ENCODE measurements at places on chromosomes 11 and 22.

GRCh38 chr22:45496451-45496941 lies 6.2 kb upstream of the FBLN1 start:
- peaks cover 72% of the 10 kb centered on the region for H3K27me3 ChIP-seq
- H3K36me3 ChIP-seq = peaks cover 2% of the 10 kb centered on the region
- H3K4me1 ChIP-seq = peaks cover 2% of the 10 kb centered on the region
- H3K27ac ChIP-seq = no peak overlapping the region
- no peak for DNase-seq
- no peak overlapping the region for H3K4me3 ChIP-seq

- no peak overlapping the region for H3K27ac ChIP-seq
- H3K4me3 ChIP-seq = no peak overlapping the region
- peaks cover 19% of the 10 kb centered on the region for H3K27me3 ChIP-seq
- DNase-seq = no peak
These were observed 258.9 kb upstream of the ARHGAP20 start for GRCh38 chr11:110971140-110971539.

GRCh38 chr11:65424205-65425104 lies 1.9 kb downstream of the NEAT1 start:
- peak overlapping the region; percentile 100 for H3K27ac ChIP-seq
- peak overlapping the region; percentile 100 for H3K4me3 ChIP-seq
- peaks cover 25% of the 10 kb centered on the region for H3K36me3 ChIP-seq
- no peaks in the 10 kb centered on the region for H3K27me3 ChIP-seq
- peaks cover 69% of the 10 kb centered on the region for H3K4me1 ChIP-seq
- DNase-seq = no peak

DNA sequence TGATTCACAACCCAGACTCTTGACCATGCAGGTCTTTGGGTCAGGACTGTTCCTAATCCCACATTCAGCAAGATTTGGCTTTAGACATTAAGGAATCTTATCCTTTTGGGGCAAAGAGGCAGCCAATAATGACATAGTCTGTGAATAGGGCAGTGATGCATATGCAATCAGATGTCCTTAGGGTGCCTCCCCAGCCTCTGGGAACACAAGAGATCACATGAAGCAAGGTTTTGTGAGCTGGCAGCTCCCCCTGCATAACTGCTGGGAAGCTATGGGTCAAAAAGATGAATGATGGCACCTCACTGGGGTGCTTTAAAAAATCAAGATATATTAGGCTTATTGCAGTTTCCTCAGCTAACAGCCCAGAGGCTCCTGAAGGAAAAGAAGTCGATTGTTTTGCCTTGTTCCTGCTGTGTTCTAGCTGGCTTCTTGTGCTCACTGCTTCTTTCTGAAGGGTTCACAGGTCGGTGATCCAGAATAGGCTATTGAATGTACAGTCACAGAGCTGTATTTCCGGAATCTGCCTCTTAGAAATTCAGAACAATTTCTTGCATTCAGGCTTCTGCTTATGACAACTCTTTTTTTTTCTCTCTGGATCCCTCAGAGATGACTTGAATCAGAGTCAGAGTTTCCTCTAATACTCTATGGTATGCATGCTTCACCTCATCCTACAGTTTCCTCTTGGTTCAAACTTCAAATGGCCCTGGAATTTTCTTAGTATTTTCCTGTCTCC lies 31.7 kb downstream of the INSC start:
- DNase-seq = no peak
- H3K36me3 ChIP-seq = no peaks in the 10 kb centered on the region
- H3K4me1 ChIP-seq = peaks cover 8% of the 10 kb centered on the region
- peaks cover 19% of the 10 kb centered on the region for H3K27me3 ChIP-seq

- H3K27ac ChIP-seq = no peak overlapping the region
- H3K4me3 ChIP-seq = no peak overlapping the region
- H3K36me3 ChIP-seq = peaks cover 6% of the 10 kb centered on the region
- H3K4me1 ChIP-seq = no peaks in the 10 kb centered on the region
These were observed 12.3 kb upstream of the ASRGL1 start for GRCh38 chr11:62324731-62325556.

DNA sequence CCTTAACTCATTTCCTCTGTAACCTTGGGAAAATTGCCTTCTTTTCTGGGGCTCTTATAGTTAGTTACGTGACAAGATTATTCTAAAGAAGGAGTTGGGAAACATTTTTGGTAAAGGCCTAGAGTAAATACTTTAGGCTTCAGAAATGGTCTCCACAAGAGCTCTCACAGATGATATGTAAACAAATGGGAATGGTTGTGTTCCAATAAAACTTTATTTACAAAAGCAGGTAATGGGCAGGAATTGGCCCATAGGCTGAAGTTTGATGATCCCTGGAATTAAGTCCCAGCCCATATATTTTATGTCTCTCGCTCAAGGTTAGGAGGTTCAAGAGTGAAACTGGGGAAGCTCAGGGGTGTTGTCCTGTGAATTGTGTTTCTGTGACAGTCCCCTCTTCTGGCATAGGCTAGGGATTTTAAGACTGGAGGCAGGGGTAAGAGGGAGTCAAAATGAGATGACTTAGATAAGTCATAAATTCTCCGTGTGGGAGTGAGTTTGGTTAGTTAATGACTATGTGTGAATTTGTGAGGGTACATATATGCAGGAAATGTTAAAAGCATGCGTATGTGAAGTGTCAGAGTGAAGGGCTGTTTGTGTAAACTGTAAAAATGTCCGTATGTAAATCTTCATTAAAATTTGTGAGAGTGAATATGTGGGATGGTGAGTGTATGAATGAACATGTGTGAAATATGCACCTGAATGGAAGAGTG lies 7.4 kb upstream of the OR52B4 start:
- H3K4me3 ChIP-seq = no peak overlapping the region
- no peaks in the 10 kb centered on the region for H3K4me1 ChIP-seq
- H3K27ac ChIP-seq = no peak overlapping the region
- H3K27me3 ChIP-seq = no peaks in the 10 kb centered on the region
- H3K36me3 ChIP-seq = peaks cover 2% of the 10 kb centered on the region
- DNase-seq = no peak

GRCh38 chr11:57899378-57899777 lies 124.3 kb upstream of the OR9Q1 start:
- peaks cover 53% of the 10 kb centered on the region for H3K27me3 ChIP-seq
- H3K4me1 ChIP-seq = peaks cover 2% of the 10 kb centered on the region
- DNase-seq = no peak
- no peak overlapping the region for H3K27ac ChIP-seq
- H3K4me3 ChIP-seq = no peak overlapping the region

GRCh38 chr11:43315966-43316365 lies 4.2 kb downstream of the API5 start:
- H3K36me3 ChIP-seq = no peaks in the 10 kb centered on the region
- H3K4me1 ChIP-seq = peaks cover 41% of the 10 kb centered on the region
- peak overlapping the region; percentile 67 for H3K27ac ChIP-seq

- no peak overlapping the region for H3K27ac ChIP-seq
- DNase-seq = no peak
- no peaks in the 10 kb centered on the region for H3K4me1 ChIP-seq
These were observed 39.1 kb downstream of the SPON1 start for GRCh38 chr11:14001597-14001996.

GRCh38 chr11:40235841-40236240 lies 1223.6 kb downstream of the LRRC4C start:
- no peak for DNase-seq
- H3K27me3 ChIP-seq = no peaks in the 10 kb centered on the region
- H3K27ac ChIP-seq = no peak overlapping the region
- no peaks in the 10 kb centered on the region for H3K4me1 ChIP-seq

GRCh38 chr11:50182486-50182885 lies 149.8 kb downstream of the OR4C45 start:
- no peaks in the 10 kb centered on the region for H3K36me3 ChIP-seq
- H3K4me1 ChIP-seq = no peaks in the 10 kb centered on the region
- no peak overlapping the region for H3K27ac ChIP-seq
- H3K4me3 ChIP-seq = no peak overlapping the region
- DNase-seq = no peak

DNA sequence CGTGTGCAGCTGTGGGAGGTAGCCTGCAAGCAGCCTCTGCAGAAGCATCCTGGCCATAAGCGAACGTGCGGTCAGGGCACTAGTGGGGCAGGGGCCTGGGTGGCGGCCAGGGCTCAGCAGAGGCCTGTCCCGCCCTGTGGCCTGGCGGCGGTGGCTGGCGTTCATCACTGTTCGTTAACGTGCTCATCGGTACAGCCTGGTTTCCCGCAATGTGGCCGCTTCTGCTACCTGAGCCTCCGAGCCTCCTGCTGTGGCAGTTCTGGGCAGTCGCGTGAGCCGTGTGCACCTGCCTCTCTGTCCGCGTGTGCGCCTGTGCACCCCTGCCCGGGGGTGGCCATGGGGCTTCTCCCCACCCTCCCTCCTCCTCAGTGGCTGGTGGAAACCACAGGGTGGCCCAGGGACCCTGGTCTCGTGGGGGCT lies 117.9 kb downstream of the KCNQ1OT1 start:
- H3K4me1 ChIP-seq = no peaks in the 10 kb centered on the region
- DNase-seq = peak; percentile 5
- H3K36me3 ChIP-seq = no peaks in the 10 kb centered on the region

DNA sequence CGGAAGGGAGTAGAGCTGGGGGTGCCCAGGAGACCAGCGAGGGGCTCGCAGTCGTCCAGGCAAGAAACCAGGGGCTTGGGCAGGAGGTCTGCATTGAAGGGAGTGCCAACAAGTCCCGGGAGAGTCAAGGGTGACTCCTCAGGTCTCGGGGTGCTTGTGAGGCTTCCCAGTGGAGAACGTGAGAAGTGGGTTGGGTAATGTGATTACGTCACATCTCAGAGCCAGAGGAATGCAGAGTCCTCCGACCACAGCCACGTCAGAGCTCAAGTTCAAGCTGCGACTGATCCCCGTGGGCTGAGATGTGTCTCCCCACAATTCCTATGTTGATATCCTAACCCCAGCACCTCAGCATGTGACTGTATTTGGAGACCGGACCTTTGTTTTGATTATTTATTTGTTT lies 89.7 kb upstream of the SHANK2 start:
- no peak overlapping the region for H3K27ac ChIP-seq
- no peaks in the 10 kb centered on the region for H3K4me1 ChIP-seq
- no peak overlapping the region for H3K4me3 ChIP-seq
- DNase-seq = no peak
- peaks cover 50% of the 10 kb centered on the region for H3K27me3 ChIP-seq
- no peaks in the 10 kb centered on the region for H3K36me3 ChIP-seq

- H3K4me3 ChIP-seq = no peak overlapping the region
- DNase-seq = no peak
- H3K36me3 ChIP-seq = no peaks in the 10 kb centered on the region
- no peaks in the 10 kb centered on the region for H3K27me3 ChIP-seq
These were observed 48.8 kb downstream of the ARHGAP32 start for GRCh38 chr11:129143335-129143734.

DNA sequence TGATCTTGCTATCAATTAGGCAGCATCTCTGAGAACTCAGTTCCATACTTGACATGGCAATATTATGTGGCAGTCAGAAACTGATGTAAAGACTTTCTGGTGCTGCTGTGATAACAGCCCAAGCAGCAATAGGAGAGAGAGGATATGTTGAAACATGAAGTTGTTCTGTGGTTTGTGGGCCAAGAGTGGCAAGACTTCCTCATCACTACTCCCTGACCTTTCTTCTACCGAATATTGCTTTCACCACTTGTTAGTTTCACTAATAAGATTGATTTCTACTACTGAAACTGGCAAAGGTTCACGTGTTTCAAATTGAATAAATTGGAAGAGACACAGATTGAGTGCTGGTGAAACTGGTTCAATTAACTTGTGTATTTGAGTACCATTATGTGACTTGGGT lies 852.6 kb upstream of the RAG2 start:
- no peaks in the 10 kb centered on the region for H3K4me1 ChIP-seq
- H3K27me3 ChIP-seq = no peaks in the 10 kb centered on the region
- H3K27ac ChIP-seq = no peak overlapping the region
- H3K4me3 ChIP-seq = no peak overlapping the region
- no peak for DNase-seq
- H3K36me3 ChIP-seq = no peaks in the 10 kb centered on the region

GRCh38 chr22:18976197-18976751 lies 40.2 kb upstream of the PRODH start:
- no peak overlapping the region for H3K27ac ChIP-seq
- H3K36me3 ChIP-seq = no peaks in the 10 kb centered on the region
- H3K27me3 ChIP-seq = peaks cover 19% of the 10 kb centered on the region
- peaks cover 2% of the 10 kb centered on the region for H3K4me1 ChIP-seq
- no peak overlapping the region for H3K4me3 ChIP-seq
- DNase-seq = no peak

DNA sequence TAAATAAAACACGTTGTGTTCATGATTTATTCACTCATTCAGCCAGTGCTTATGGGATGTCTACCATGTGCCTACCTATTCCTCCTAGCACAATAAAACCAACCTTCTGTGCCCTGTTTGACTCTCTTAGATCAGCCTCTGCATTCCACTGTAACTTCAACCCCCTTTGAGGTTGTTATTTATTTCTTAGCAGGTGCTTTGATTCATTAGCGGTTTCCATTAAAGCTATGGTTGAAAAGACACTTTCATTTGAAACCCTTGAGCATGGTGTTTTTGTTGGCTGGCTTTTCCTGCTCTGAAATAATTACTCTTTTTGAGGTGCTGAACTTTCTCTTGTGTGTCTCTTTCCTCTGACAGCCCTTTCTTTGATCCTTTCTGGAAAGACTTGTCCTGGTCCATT lies 570.6 kb upstream of the LARGE1 start:
- no peak overlapping the region for H3K4me3 ChIP-seq
- no peaks in the 10 kb centered on the region for H3K27me3 ChIP-seq
- no peaks in the 10 kb centered on the region for H3K36me3 ChIP-seq
- no peaks in the 10 kb centered on the region for H3K4me1 ChIP-seq
- no peak for DNase-seq
- no peak overlapping the region for H3K27ac ChIP-seq

DNA sequence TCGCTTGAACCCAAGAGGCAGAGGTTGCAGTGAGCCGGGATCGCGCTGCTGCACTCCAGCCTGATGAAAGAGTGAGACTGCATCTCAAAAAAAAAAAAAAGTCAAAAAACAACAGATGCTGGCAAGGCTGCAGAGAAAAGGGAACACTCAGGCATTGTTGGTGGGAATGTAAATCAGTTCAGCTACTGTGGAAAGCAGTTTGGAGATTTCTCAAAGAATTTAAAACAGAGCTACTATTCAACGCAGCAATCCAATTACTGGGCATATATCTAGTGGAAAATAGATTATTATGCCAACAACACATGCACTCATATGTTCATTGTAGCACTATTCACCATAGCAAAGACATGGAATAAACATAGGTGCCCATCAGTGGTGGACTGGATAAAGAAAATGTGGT lies 89.7 kb downstream of the EFCAB6 start:
- no peaks in the 10 kb centered on the region for H3K4me1 ChIP-seq
- H3K27me3 ChIP-seq = peaks cover 16% of the 10 kb centered on the region
- H3K4me3 ChIP-seq = no peak overlapping the region
- no peak overlapping the region for H3K27ac ChIP-seq
- no peak for DNase-seq
- peaks cover 4% of the 10 kb centered on the region for H3K36me3 ChIP-seq

DNA sequence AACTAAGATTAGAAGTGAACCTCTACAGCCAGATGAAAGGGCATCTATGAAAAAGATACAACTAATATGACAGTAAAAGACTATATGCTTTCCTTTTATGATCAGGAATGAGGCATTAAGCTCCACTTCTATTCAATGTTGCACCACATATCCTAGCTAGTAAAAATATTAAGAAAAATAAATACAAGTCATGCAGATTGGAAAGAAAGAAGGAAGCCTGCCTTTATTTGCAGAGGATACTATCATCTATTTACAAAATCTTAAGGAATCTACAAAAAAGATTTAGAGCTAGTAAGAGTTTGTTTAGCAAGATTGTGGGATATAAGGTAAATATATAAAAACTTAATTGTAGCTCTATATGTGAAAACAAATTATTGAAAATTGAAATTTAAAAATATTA lies 308.8 kb downstream of the DYNC2H1 start:
- H3K36me3 ChIP-seq = peaks cover 2% of the 10 kb centered on the region
- H3K4me3 ChIP-seq = no peak overlapping the region
- H3K27ac ChIP-seq = no peak overlapping the region
- DNase-seq = no peak

- H3K27me3 ChIP-seq = no peaks in the 10 kb centered on the region
- no peaks in the 10 kb centered on the region for H3K4me1 ChIP-seq
- peaks cover 3% of the 10 kb centered on the region for H3K36me3 ChIP-seq
- H3K4me3 ChIP-seq = no peak overlapping the region
- H3K27ac ChIP-seq = no peak overlapping the region
- no peak for DNase-seq
These were observed 208.0 kb downstream of the DDX10 start for GRCh38 chr11:108872781-108873291.

All from T-helper 17 cell (primary cell).